T-helper 1 cell (primary cell): ENCODE measurements at places on chromosomes 5 and 9.

DNA sequence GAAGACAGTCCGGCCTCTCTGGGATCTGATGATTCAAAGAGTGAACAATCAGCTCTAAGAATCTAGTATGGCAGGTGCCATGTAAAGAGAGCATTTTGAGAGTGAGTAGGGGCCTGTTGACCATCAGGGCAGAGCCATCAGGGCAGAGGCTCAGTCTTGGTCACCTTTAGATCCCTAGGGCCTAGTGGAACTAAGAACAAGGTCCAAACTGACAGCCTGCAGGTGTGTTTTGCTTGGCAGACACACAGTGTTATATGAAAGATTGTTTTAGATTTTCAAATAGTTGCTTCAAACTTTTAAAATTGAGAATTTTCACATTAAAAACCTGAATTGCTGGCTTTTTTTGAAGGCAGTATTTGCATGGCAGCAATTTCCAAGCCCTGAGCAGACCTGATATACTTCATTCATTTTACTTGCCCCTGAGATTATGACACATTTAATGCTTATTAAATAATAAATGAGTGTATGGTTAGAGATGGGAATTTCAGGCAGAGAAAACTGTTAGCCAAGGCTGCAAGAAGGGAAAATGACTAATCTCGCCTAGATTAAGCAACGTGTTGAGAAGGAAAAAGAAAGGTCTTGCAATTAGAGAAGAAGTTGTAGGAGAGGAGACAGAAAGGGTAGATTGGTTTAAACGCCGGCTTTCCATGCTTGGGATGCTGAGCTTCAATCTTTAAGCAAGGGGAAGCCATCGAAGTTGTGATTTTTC is 279.6 kb downstream of the ARRDC3 start:
- no peak for DNase-seq

- no peak for DNase-seq
Observed at GRCh38 chr9:34405719-34406118, 29.0 kb upstream of the MYORG start.

- no peak for DNase-seq
Observed at GRCh38 chr9:137437691-137438590, 3.2 kb downstream of the ENTPD8 start.

GRCh38 chr9:12640016-12640587 is 53.1 kb upstream of the TYRP1 start:
- no peak for DNase-seq

- DNase-seq = no peak
Observed at GRCh38 chr9:4349816-4350418, 50.0 kb upstream of the GLIS3 start.
